ENCODE measurements at places on chromosomes 5 and 9.

DNA sequence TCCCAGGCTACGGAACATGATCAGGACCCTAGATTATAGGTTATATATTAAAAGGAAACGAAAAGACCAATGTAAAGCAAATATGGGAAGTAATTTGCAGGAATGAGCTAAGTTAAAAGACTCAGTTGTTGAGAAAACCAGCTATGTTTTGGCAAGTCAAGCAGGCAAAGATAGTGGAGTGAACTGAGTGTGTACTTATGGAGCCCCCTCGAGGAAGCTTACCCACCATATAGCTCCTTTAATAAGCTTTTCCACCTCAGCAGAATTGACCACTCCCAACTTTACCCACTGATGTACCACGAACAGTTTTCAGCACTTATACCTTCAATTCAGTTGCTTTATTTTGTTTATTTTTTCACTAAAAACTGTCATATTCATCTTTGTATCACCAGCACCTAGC lies 57.3 kb upstream of the PJA2 start:
- DNase-seq: no peak

- no peak for DNase-seq
Observed at GRCh38 chr5:134943547-134943946, 24.2 kb upstream of the CATSPER3 start.

- DNase-seq: no peak
Observed at GRCh38 chr9:69134412-69134811, 39.7 kb upstream of the TJP2 start.

- no peak for DNase-seq
Observed at GRCh38 chr9:134526584-134527477, 114.8 kb upstream of the COL5A1 start.

DNA sequence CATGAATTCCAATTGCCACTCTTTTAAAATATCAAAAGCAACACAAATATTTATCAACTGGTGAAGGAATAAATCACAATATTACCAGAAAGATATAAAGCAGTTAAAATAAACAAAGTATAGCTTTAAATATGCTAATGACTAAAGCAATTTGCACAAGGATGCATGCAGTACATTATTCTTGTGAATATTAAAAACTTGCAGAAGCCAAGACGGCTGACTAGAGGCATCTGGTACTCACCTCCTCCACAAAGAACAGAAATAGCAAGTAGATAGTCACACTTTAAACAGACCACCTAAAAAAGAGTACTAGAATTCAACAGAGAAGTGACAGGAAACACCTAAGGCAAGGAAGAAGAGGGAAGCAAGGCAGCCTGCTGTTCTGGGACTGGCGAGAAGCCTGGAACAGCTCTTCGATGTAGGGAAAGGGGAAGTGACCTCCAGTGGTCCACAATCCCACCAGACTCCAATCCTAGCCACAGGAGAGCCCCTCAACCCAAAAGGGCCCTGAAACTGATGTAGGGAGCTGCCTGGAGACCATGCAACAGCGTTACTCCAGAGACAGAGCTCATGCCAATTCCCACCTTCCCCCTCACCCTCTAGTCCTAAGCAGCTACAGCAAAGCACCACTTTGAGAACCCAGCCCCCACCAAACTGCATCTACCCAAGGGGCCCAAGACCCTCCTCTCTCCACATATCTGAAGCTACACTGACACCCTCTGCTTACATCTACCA lies 86.3 kb downstream of the LPAR1 start:
- DNase-seq: no peak

DNA sequence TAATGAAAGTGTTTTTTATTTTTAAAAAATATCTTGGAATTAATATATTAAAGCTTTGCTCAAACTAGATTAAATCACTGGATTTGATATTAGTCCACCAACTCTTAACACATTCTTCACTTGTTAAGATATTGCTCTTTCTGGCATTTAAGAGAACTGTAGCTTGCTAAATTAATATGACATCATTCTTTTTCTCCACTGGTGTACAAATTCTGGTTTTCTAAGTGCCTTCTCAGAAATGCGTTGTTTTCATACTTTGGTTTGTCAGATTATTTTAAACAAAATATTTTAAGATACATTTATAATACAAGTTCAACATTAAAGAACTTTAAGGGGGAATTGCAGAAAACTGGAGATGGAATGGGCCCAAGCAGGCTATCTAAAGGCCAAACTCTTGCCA lies 87.6 kb upstream of the IFNE start:
- no peak for DNase-seq
